ENCODE measurements at places on chromosomes 3 and 15.
A peak's percentile ranks its signal among the peaks of the same experiment; 100 is the strongest.

- DNase-seq = no peak
Observed at GRCh38 chr3:10707400-10708215, 108.4 kb upstream of the SLC6A11 start.

GRCh38 chr15:66940368-66940767 is 125.0 kb upstream of the SMAD3 start:
- DNase-seq = no peak

- DNase-seq = no peak
Observed at GRCh38 chr3:34396288-34396687, 597.9 kb downstream of the PDCD6IP start.

DNA sequence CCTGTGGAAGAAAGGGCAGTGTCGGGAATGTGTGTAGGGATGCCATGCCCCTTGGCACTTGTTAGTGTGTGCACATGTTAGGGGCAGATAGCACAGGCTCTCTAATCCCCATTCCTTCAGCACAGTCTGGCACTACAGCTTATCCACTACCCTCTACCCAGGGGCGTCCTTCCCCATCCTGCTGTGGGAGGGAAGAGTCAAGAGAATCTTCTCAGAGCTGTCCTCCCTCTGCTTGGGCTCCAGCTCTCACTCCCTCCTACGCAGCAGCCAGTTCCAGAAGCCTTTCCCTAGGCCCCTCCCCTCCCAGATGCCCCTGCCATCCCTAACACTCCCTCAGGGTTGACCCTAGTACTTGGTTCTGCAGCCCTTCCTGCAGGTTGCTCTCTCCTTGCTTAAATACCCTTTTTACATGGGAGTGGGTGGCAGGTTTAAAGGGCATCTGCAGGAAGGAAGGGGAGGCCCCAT is 815 bp upstream of the GRM2 start:
- no peak for DNase-seq

DNA sequence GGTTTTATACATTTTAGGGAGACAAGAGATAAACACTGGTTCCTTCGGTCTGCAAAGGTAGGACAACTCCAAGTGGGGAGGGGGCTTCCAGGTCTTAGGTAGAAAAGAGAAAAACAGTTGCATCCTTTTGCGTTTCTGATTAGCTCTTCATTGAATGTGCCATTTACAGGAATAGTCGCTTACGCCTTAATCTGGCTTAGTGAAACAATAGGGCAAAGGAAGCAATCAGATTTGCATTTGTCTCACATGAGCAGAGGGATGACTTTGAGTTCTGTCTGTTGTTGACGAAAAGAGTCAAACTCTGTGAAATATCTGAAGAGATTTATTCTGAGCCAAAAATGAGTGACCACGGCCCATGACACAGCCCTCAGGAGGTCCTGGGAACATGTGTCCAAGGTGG is 166.0 kb upstream of the ATP10A start:
- no peak for DNase-seq

- no peak for DNase-seq
Observed at GRCh38 chr3:139893267-139893962, 41.6 kb upstream of the CLSTN2 start.

- no peak for DNase-seq
Observed at GRCh38 chr15:96166223-96167200, 164.0 kb upstream of the NR2F2 start.

GRCh38 chr3:128076483-128077201 is 24.4 kb downstream of the SEC61A1 start:
- peak; percentile 72 for DNase-seq

DNA sequence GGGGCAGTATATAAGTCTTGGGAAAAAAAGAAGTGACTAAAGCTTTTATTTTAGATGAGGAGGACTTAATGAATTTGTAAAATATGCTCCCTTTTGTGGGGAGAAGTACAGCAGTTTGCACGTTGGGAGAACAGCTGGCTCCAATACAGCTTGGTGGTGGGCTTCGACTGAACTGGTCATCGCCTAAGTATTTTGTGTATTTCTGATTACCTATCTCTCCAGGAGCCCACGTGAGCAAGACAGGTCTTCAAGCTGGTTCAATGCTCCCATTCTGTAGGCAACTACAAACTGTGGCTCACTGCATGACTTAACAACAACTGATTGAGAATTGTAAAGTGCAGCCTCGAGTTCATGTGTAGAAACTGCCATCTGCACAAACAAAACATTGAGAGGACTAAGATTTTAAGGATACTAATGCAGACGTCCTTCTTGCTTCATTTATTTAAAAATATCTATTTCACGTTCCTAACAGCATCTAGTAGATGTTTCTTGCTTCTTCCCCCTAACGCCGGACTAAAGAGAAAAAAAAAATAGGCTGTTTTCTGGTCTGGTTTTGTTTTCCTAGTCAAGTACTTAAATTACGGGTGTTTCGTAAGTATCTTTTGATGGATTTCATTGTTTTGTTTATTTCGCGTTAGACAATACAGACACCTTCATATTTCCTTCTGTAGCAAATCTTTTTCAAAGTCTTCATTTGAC is 1.4 kb upstream of the GREM1 start:
- DNase-seq = no peak

GRCh38 chr15:91478717-91479191 is 374.8 kb upstream of the SLCO3A1 start:
- DNase-seq = no peak

DNA sequence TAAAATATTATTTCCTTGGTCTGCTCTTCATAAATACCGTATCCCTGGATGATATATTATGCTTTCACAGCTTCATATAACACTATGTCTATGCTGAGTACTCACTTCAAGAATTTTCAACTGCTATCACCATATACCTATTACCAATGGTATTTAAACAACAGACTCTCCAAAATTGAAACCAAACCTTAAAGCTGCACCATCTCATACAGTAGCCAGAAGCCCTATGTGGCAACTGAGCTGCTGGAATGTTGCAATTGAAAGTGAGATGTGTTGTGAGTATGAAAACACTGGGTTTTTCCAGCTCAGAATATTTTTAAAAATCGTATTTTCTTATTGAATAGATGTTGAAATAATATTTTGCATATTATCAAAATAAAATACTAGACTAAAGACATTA is 130.1 kb upstream of the GOLGA6L6 start:
- DNase-seq = no peak

GRCh38 chr15:62742409-62743171 is 300.0 kb upstream of the TPM1 start:
- DNase-seq = peak; percentile 62

GRCh38 chr15:34914317-34914716 is 55.2 kb downstream of the AQR start:
- no peak for DNase-seq

GRCh38 chr15:81295486-81296121 is 28.3 kb downstream of the STARD5 start:
- no peak for DNase-seq

GRCh38 chr3:144771381-144771870 is 799.8 kb downstream of the DIPK2A start:
- DNase-seq = no peak

DNA sequence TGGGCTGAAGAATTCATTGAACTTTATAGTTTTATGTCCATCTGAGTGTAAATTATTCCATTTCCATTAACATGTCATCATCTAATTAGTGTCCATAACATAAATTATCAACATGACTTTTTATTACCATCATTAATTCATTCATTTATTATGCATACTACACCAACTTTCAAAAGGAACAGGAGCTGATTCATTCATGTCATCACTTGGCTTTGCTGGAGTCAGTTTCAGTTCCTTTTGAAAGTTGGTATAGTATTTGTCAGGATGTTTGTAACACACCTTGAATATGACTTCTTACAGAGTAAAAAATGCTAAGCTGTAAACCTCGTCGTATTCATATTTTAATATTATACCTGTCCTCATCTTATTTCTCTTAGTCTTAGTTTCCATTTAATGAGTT is 298.0 kb upstream of the RBMS3 start:
- no peak for DNase-seq

GRCh38 chr3:146273721-146274407 is 23.0 kb upstream of the PLSCR4 start:
- no peak for DNase-seq

- no peak for DNase-seq
Observed at GRCh38 chr15:51759557-51760070, 8.2 kb downstream of the TMOD2 start.

- DNase-seq = no peak
Observed at GRCh38 chr15:36585774-36586173, 6.3 kb downstream of the CDIN1 start.

GRCh38 chr3:119177321-119177720 is 3.9 kb downstream of the UPK1B start:
- DNase-seq = no peak

- DNase-seq = no peak
Observed at GRCh38 chr3:58522759-58523425, 14.1 kb downstream of the ACOX2 start.

DNA sequence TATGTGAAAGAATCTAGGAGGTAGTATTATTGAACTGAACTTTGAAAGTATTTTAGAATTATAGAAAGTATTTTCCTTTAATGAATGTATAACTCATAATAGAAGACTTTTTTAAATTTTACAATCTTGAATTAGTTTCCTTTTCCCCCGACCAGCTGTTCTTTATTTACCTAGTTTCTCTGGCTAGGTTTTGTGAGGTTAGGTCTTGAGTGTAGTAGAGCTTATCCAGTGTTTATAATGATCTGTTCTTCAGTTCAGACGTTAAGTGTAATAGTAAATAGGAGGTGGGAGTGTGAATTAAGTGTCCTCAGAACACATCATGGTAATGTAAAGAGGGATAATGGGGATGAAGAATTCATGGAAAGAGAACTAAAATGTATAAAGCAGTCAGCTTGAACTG is 93.8 kb downstream of the MYRIP start:
- DNase-seq = no peak

DNA sequence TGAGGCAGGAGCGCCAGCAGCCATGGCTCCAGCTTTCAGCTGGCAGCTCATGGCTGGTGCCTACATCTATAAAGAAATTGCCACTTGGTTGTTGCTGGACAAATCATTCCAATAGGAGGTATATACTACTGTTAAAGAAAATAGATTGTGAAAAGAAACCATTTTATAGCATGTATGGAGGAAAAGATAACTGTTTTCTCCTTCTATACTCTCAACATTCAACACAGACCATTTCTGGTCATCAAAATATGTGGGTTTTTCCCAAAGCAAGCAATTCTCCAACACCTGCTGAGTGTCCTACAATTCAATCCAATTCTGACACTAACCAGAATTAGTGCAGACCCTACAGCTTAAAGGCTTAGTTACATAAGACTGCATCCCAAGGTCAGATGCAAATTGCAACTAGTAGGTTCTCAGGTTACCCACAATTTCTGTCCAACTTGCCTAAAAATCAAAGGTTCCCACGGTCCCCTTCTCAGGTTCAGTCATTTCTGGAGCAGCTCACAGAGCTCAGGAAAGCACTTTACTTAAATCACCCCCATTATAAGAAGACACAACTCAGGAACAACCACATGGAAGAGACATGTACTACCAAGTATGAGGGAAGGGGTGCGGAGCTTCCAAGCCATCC is 42.4 kb upstream of the STRIT1 start:
- no peak for DNase-seq

- no peak for DNase-seq
Observed at GRCh38 chr3:3665546-3665945, 133.7 kb upstream of the LRRN1 start.

DNA sequence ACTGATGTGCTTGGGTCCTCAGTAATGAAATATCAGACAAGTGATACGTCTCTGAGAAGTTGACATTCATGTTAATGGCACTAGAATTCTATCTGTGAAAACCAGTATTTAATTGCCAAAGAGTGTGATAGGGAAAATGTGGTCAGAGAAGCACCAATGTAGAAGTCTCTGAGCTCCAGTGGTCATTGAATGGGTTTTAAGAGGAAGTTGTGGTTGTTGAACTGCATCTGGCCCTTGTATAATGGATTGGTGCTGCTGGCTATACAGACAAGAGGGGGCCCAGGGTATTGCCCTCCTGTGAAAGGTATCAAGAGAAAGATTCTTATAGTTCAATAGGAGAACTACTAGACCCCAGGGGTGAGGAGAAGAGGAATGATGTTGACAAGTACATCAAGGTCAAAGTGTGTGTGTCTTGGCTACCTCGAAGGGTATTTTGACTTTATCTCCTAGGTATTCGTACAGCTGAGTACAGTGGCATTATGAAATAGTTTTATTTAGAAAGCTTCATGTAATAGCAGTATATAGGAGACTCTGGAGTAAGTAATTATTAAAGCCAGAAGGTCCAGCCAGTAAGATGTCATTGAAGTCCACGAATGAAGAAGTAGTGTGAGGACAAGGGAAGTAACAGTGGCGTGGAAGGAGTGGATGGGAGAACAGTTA is 47.1 kb downstream of the CHD2 start:
- DNase-seq = no peak

DNA sequence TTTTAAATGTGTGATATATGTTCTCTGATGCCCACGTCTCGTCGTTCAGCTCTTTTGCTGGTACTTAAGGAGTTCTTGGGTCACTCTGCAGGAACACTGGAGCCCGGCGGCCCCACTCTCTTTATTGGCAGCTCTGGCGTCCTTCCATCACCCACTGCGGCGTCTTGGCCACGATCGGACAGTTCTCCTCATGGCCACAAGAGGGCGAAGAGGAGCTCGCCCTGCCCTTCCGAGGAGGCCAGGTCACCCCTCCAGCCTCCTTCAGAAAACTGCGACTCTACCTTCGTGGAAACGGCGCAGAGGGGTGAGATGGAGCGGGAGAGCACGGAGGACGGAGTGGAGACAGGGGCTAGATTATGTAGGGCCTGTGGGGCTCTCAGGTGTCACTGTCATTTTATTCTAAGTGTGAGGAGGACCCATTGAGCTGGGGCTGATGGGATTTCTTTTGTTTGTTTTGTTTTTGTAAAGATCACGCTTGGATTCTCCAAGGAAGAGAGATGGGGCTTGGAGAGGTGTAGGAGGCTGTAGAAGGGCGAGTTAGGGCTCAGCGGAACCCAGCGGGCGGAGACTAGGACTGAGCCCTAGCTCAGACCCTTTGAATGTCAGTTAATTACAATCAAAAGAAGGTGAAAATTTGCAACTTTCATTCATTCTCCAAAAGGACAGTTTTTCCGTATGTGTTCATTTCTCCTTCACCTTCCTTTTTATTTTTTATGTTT is 28.0 kb upstream of the GABRA5 start:
- DNase-seq = peak; percentile 63

GRCh38 chr3:57805674-57806073 is 49.6 kb downstream of the SLMAP start:
- DNase-seq = no peak

DNA sequence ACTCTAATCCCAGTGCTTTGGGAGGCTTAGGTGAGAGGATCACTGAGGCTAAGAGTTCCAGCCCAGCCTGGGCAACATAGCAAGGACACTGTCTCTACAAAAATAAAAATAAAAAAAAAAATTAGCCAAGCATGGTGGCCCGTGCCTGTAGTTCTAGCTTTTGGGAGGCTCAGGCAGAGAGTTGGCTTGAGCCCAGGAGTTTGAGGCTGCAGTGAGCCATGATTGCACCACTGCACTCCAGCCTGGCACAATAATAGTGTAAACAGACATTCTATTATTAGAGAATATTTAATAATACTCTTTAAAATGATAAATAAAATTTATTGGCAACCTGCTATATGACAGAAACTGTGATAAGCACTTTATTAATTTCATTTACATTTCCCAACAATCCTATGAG is 908.9 kb downstream of the TUSC7 start:
- DNase-seq = no peak

- DNase-seq = no peak
Observed at GRCh38 chr3:148840451-148840850, 12.8 kb downstream of the CPB1 start.
